Psoas muscle (tissue), 8 donors: ENCODE measurements at places on chromosomes 7 and 10. TPM values are rescaled to one million over a fixed set of nuclear protein-coding genes. Genes with fewer than 3 reads are reported as not detected.
A peak's percentile ranks its signal among the peaks of the same experiment; 100 is the strongest.

DNA sequence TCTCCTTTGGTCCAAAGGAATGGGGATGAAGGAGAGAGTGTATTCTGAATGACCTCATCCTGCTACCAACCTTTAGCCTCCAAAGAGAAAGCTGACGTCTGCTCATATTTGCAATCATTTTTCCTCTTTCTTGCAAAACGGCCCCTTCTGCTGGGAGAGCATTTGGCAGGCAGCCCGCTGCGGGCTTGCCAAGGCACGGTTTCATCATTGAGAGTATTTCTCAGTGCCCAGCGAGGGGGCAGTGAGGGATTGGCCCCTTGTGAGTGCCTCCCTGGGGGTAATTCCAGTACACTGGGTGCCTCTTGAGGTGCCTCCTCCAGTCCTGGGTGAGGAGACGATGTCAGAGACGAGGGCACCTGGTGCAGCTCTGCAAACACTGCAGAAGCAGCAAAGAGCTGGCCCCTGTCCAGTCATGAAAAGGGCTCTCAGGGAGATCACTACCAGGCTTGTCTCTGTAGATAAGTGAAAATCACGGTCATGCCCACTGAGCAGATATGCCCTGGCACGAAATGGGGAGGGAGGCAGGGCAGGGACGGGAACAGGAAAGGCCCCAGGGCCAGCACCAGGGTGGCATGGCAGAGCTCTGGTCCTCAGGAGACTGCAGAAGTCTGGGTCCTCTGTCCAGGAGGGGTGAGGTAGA, 48.7 kb upstream of the SHH start:
- peak; percentile 45 for DNase-seq
- no peaks in the 10 kb centered on the region for H3K36me3 ChIP-seq
- H3K4me1 ChIP-seq = no peaks in the 10 kb centered on the region

GRCh38 chr7:83708531-83708930, 59.6 kb upstream of the SEMA3E start:
- H3K4me3 ChIP-seq = no peak overlapping the region
- H3K4me1 ChIP-seq = no peaks in the 10 kb centered on the region
- H3K27me3 ChIP-seq = no peaks in the 10 kb centered on the region
- DNase-seq = no peak

GRCh38 chr10:118340486-118340885, 1.6 kb downstream of the FAM204A start:
- peak overlapping the region; percentile 78 for H3K4me3 ChIP-seq
- peak overlapping the region; percentile 87 for H3K27ac ChIP-seq
- H3K4me1 ChIP-seq = peaks cover 44% of the 10 kb centered on the region
- H3K36me3 ChIP-seq = peaks cover 18% of the 10 kb centered on the region

DNA sequence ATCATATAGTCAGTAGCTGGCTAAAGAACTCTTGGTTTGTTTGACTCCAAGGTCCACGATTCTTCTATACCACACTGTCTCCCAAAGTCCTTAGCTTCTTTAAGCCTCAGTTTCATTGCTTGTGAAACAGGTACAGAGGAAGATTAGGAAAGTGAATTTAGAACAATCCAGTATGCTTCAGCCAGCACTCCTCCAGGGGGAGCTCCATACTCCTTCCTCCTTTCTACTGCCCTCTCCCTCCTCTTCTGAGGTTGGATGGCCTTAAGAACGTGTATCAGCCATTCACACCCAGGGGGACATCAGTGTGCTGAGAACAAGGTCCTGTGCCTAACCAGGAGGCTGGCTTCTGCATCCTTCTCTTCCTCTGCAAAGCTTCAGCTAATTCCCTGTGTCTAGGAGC, 54.8 kb upstream of the CALD1 start:
- peaks cover 2% of the 10 kb centered on the region for H3K4me1 ChIP-seq
- H3K36me3 ChIP-seq = no peaks in the 10 kb centered on the region
- H3K27ac ChIP-seq = no peak overlapping the region
- no peaks in the 10 kb centered on the region for H3K27me3 ChIP-seq
- DNase-seq = no peak
- no peak overlapping the region for H3K4me3 ChIP-seq

NUTM2A gene
- polyA plus RNA-seq = 0.49 TPM

DNA sequence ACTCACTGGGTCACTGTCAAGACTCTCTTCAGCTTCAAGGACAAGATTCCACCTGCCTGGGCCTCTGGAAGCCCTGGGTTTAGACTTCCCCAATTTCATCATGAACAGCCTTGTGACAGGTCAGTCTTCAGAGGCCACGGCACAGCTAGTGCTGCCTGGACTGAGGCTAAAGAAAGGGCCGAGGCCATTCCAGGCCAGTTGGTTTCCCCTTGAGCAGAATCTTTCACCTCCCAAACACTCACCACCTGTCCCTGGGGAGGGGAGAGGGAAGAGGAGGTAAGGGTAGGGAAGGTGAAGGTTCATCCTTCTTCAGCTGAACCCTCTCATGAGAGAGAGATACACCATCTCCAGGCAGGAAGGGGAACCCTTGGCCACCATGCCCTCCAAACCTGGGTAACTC, 24.3 kb downstream of the HSPA12A start:
- no peak overlapping the region for H3K27ac ChIP-seq
- no peak overlapping the region for H3K4me3 ChIP-seq
- H3K27me3 ChIP-seq = no peaks in the 10 kb centered on the region
- no peak for DNase-seq

PON1 gene
- not detected for polyA plus RNA-seq

GRCh38 chr7:30437823-30438574, 40.6 kb downstream of the NOD1 start:
- H3K4me1 ChIP-seq = no peaks in the 10 kb centered on the region
- peaks cover 37% of the 10 kb centered on the region for H3K36me3 ChIP-seq
- no peak overlapping the region for H3K27ac ChIP-seq
- no peak for DNase-seq

DNA sequence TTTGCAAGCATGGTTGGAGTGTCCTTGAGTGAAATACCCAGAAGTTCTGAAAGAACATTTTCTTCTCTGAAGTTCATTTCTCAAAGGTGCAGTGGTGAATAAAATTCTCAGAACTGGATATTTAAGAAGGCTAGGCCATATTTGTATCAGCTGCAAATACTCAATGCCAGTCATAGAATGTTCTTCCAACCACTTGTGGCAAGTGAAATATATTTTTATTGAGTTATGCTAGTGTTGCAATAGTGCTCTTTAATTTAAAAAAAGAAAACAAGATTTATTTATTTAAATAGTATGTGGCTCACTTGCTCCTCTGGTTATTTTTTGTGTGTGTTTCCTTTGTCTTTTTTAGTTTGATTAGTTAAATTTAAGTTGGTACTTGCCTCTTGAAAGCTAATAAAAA, 64.5 kb downstream of the PALS2 start:
- no peak overlapping the region for H3K4me3 ChIP-seq
- H3K27me3 ChIP-seq = no peaks in the 10 kb centered on the region
- H3K4me1 ChIP-seq = peaks cover 8% of the 10 kb centered on the region
- H3K27ac ChIP-seq = no peak overlapping the region
- H3K36me3 ChIP-seq = no peaks in the 10 kb centered on the region

GRCh38 chr7:151161757-151162156, 5.7 kb downstream of the GBX1 start:
- H3K36me3 ChIP-seq = peaks cover 6% of the 10 kb centered on the region
- no peak overlapping the region for H3K4me3 ChIP-seq
- no peak overlapping the region for H3K27ac ChIP-seq
- H3K27me3 ChIP-seq = peaks cover 2% of the 10 kb centered on the region
- no peak for DNase-seq
- H3K4me1 ChIP-seq = no peaks in the 10 kb centered on the region

CCDC201 gene
- not detected for polyA plus RNA-seq

GRCh38 chr10:132365102-132365501, 31.9 kb upstream of the PWWP2B start:
- H3K36me3 ChIP-seq = peaks cover 16% of the 10 kb centered on the region
- H3K27me3 ChIP-seq = no peaks in the 10 kb centered on the region
- H3K4me3 ChIP-seq = no peak overlapping the region
- DNase-seq = no peak
- no peaks in the 10 kb centered on the region for H3K4me1 ChIP-seq

DNA sequence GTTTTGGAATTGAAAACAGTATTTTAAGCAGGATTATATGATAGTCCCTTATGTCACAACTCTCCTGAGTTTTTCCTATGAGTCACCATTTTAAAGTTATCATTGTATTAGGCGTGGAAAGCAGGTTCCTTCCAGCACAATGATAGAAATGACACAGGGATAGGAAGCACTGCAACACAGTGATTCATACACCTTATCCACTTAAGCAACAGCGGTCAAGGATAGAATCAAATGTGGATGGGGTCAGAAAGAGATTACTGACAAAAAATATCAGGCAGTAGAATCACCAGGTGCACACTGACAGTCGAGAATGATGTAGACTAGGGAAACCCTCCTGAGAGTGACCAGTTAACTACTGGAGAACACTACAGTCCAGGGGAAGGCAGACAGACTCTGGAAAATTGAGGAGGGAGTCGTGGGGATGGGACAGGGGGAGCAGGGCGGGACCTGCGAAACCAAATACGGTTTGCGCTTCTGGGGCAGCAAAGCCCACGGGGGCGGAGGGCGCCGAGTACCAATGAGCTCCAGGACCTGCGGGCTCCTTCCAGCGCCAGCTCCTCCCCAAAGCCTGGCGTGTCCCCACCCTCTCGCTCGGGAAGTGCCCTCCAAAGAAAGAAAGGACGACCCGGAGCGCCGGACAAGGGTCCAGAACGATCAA, 479 bp downstream of the PNPLA8 start:
- H3K27me3 ChIP-seq = no peaks in the 10 kb centered on the region
- H3K4me3 ChIP-seq = peak overlapping the region; percentile 70
- H3K27ac ChIP-seq = peak overlapping the region; percentile 98
- peaks cover 2% of the 10 kb centered on the region for H3K36me3 ChIP-seq

FAM131B gene
- 0.13 TPM for polyA plus RNA-seq

OR9A2 gene
- not detected for polyA plus RNA-seq

NRF1 gene
- polyA plus RNA-seq = 9.8 TPM

- no peaks in the 10 kb centered on the region for H3K27me3 ChIP-seq
- no peaks in the 10 kb centered on the region for H3K36me3 ChIP-seq
- no peak overlapping the region for H3K27ac ChIP-seq
- H3K4me3 ChIP-seq = no peak overlapping the region
- DNase-seq = no peak
These were observed 879 bp upstream of the VPS41 start for GRCh38 chr7:38909870-38910269.

INHBA gene
- polyA plus RNA-seq = 0.05 TPM

- H3K4me1 ChIP-seq = peaks cover 10% of the 10 kb centered on the region
- H3K36me3 ChIP-seq = no peaks in the 10 kb centered on the region
- H3K27ac ChIP-seq = peak overlapping the region; percentile 78
- H3K27me3 ChIP-seq = no peaks in the 10 kb centered on the region
- H3K4me3 ChIP-seq = peak overlapping the region; percentile 36
These were observed 7.1 kb upstream of the ZNF117 start for GRCh38 chr7:64997927-64998391.

GRCh38 chr10:110548002-110548401, 19.5 kb upstream of the SMC3 start:
- no peaks in the 10 kb centered on the region for H3K4me1 ChIP-seq
- H3K36me3 ChIP-seq = no peaks in the 10 kb centered on the region

DNA sequence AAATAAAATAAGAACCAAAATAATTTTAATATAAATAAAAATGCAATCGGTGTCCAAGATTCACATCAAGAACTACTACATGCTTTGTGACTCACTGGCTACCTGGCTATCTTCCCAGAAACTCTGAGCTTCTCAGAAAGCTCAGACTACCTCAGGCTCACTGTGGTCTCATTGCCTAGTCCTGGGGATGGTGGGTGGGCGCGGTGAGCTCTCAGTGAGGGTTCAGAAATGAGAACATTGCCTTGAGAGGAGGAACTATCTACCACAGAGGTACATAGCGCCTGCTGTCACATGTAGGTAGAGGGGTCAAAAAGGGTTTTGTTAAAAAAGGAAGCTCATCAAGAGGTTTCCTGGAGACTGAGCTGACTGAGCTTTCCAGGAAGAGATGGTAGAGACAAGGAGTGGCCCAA, 108.0 kb downstream of the WDFY4 start:
- no peaks in the 10 kb centered on the region for H3K27me3 ChIP-seq
- H3K4me3 ChIP-seq = no peak overlapping the region
- H3K4me1 ChIP-seq = no peaks in the 10 kb centered on the region
- no peak for DNase-seq

ADAM22 gene
- polyA plus RNA-seq = 0.14 TPM
